Activated T-cell treated with anti-CD3 and anti-CD28 coated beads for 48 hours (primary cell): ENCODE measurements at places on chromosomes 7 and 10.

DNA sequence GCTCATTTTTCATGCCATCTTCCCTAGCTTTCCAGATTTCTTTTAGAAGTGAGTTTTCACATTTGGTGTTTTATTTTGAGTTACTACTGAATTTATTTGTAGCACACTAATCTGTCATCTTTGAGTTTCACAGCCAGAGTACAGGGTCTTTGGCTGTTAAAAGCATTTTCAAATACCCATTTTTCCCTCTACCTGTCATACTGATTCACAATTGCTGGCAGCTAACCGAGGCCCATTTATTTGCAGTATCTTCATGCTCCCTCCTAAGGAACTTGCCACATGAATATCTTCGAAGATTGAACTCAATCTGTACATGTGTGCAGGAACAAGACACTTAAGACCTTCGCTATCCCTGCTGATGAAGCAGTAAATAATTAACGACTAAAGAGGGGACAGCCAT is 44.8 kb upstream of the DKK1 start:
- no peak for DNase-seq

DNA sequence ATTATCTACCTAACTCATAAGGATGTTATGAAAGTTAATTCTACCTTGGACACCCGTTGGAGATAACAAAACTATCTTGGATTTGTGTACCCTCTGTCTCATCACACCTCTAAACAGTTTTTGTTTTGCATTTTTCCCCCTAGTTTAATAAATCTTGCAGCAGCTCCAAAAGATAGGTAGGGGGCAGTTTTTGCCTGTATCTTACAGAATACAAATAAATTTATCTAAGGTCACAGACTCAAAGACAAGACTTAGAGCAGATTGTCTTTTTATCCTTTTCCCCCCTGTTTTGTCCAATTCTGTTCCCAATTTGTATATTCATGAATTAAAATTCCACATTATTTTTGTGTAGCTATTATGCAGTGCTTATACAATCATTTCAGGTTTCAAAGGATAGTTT is 5.0 kb upstream of the SORCS1 start:
- no peak for DNase-seq

DNA sequence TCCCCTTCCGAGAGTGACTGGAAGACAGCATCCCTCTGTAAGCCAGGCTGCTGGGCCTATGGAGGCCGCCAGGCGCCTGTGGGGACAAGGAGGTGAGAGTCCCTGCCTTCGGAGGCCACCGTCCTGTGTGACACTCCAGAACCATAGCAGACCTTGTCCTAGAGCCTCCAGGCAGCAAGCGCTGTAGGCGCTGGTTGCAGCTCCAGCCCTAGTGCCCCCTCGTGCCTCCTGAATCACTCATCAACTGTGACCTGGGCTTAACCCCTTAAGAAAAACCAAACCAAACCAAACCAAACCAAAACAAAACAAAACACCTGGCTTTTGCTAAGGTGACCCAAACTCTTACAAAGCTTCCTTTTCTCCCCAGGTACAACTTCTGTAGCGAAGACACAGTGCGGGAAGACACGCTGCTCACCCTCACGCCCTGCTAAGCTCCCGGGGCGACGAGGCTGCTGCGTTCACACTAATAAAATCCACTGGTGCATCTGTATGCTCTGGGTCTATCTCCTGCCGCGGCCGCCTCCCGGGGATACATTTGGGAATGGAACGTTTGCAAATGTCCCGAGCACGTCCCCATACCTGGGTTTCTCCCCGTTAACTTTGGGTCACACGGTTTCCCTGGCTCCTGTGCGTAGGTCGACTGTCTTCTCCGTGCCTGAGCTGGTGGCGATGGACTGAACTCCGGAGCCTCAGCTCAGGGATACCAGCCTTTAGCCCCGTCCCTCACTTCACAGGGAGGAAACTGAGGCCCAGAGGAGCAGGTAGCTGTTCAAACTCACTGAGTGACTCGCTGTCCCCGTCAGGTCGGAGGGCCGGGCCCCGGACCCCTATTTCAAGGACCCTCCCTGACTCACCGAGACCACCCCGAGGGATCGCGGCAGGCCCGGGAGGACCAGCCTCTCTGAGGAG is 11.8 kb upstream of the PNLIPRP2 start:
- no peak for DNase-seq

- DNase-seq = no peak
Measured at GRCh38 chr7:341841-342638, 52.1 kb downstream of the FOXL3 start.

DNA sequence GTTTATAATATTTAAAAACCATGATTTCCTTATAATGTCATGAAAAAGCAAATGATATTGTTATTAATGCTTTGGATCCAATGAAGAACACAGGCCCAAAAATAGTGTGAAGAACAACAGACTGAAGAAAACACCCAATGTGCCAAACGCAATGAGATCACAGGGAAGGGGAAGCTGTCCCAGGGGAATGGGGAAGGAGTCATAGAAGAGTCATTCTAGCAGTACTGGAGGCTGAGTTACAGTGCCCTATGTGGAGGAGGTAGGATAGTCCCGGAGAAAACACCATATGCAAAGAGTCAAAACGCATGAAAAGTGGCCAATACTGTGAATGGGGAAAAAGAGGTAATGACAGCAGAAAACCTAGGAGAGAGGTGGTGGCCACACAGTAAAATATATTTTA is 50.9 kb downstream of the TPK1 start:
- DNase-seq = no peak

- no peak for DNase-seq
Measured at GRCh38 chr7:116242759-116243158, 32.4 kb downstream of the TES start.

GRCh38 chr7:115208710-115209560 is 287.0 kb downstream of the MDFIC start:
- no peak for DNase-seq

GRCh38 chr7:100683659-100684533 is 10.2 kb downstream of the GIGYF1 start:
- DNase-seq = no peak

- no peak for DNase-seq
Measured at GRCh38 chr7:68840991-68841390, 757.3 kb upstream of the AUTS2 start.

DNA sequence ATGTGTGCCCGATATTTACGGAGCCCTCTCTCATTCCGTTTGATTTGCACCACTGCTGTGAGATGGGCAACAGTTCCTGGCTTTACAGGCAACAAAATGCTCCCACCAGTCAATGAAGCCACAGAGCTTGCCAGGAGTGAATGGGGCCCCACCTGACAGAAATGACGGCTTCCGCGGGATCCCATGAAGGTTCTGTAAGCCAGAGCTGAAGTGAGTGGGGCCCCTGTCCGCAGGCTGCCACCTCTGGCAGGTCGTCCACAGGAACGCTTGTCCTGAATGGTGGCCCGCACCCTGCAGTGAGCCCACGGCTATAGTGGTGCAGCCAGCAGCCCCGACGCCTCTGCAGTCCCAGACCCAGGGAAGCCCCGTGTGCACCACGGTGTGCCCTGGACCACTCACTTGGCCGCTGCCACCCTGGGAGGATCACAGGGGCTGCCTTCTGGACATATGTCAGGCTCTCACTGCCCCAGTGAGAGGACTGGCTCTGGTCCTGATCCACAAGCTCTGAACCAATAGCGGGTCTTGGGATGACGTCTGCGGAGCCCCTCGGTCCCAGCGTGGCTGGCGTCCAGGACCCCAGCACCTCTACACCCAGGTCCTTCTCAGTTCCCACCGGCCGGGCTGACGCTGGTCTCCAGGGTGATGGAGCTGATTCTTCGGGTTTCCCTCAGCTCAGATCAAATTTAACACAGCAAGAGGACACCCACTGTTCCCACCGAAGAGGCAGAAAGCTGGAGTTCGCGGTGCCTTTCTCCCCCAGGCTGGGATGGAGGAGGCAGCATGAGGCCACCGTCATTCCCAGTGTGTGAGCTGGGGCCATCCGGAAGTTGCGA is 511.9 kb downstream of the DNAJB6 start:
- DNase-seq = no peak

DNA sequence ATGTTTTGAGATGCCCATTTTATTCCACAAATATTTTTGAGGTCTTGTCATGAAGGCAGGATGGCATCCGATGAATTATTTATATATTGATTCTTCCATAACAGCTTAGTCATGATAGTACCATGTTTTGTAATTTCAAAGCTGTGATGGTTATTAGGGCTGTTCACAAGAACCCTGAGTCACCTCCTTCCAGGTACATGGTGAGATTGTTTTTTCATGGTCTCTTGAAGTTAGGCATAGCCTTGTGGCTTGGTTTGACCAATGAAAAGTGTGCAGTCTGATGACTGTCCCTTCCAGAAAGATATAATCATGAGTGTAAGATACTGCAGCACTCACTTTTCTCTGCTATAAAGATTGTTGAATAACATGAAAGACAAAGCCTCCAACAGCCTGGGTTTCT is 274.8 kb downstream of the FGFR2 start:
- DNase-seq = no peak

DNA sequence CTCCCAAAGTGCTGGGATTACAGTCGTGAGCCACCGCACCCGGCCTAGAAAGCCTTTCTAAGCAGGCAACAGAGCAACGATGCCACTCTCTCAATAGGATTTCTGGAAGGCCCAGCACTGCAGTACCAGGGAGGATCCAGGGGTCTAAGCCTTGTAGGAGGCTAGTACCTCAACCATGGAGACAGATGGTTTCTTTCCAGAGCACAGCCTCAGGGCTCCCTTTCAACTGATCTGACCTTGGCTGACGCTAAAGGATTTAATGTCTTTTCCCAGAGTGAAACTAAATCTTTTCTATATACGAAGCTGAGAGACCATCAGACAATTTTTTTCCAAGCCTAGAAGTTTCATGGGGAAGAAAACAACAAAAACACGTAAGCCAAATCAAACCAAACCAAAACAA is 78.0 kb downstream of the WDR11 start:
- DNase-seq = no peak

DNA sequence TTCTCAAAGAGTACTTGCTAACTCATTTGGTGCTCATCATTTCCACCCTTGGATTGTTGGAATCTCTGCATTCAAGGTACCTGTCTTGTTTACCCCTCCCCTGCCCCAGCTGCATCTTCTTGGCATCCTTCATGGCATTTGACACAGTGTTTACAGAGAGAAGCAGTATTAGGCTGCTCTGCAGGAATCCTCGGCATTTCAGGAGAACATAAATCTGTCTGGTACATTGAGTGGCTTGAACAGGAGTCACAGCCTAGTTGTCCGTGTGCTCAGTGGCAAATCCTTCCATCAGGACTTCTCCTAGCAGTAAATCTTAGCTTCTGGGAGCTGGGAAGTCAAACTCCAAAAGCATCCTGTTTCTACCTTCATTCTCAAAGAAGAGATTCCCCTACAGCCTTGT is 136.8 kb upstream of the YAE1 start:
- DNase-seq = no peak

DNA sequence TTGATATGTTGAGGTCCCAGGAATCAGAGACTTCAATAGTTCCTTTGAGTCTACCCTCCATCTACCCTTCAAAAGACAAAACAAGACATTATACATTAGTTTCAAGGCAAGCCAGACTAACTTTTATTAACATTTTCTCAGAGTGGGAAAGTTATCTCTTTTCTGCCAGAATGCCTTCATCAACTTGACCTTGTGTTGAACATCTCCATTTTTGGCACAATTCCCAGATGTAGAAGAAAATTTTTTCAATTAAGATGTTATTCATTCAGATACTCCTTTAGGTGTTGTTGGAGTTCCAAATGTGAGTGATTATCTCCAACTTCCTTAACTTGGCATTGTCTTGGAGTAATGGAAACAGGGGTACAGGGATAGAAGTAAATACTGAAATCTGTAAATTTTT is 59.1 kb downstream of the NRF1 start:
- DNase-seq = no peak

DNA sequence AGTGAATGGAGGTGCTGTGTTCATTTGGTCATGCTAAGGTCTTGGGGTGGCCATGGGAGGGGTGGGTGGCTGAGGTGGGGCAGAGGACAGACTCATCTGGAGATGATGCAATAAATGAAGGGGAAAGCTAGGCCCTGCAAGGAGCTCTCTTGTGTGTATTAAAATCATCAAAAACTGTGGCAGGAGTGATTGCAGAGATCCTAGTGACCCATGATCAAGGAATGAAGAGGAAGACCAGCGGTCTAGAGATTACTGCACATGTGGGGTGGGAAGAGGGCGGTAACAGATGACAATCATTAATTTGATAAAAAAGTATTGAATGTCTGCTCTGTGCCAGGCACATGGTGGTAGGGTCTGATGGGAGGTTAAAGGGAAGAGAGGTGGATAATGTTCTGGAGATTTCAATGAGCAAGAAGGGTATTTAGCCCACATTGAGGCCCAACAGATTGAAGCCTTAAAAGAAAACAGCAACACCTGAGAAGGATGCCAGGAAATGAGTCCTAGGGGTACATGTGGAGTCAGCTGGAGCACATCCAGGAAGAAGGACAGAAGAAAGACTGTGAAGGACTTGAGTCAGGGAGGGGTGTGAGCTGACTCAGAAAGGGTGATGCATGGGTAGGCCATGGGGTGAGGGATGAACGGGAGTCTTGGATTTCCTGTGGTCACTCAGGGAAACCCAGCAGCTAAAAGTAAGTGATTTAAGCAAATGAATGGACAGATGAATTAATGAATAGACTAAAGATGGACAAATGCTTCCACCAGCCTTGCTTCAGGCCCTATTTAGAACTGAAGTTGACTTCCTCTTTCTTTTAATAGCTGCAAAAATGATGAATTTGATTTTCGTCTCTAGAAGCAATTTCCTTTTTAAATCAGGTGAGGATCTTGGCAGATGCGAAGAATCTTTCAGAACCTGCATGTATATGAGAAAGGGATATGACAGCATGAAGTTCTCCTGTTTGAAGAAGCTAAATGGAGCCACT is 83.1 kb upstream of the IGFBP3 start:
- no peak for DNase-seq

DNA sequence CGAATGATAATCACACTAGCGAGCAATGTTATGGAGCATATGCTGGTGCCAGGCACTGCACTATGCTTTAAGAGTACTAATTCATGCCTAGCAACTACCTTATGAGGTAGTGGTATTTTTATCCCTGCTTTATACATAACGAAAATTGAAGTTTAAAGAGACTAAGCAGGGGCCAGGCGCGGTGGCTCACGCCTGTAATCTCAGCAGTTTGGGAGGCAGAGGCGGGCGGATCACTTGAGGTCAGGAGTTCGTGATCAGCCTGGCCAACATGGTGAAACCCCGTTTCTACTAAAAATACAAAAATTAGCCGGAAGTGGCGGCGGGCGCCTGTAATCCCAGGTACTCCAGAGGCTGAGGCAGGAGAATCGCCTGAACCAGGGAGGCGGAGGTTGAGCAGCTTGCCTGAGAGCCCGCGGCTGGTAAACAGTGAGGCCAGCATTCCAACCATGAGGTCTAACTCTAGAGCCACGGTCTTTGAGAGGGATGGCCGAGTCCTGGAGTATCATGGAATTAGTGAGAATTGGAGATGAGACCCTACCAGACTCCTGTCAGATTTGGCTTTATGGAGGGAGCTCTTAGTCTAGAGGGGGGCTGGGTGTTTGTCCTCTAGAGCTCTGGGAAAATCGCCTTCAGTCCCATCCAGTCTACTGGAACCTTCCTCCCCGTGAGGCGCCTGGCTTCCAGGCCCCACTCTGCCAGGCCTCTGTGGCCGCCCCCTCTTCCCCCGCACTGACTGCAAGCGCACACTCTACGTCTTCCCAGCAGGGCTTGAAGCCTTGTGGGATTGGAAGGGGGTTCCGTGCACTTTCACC is 11.6 kb downstream of the TLX1 start:
- DNase-seq = no peak

GRCh38 chr10:114754445-114755320 is 66.9 kb upstream of the FHIP2A start:
- DNase-seq = no peak
